K562 (cell line): ENCODE measurements at places on chromosomes 16 and 17.

GRCh38 chr17:18224387-18225120 is 881 bp upstream of the LLGL1 start:
- DNase-seq, result peak; percentile 21

- DNase-seq, result no peak
Observed at GRCh38 chr16:60225541-60225940, 1491.4 kb upstream of the GOT2 start.

GRCh38 chr17:27853091-27853490 is 40.1 kb downstream of the LYRM9 start:
- no peak for DNase-seq

GRCh38 chr16:55333684-55334083 is 9.7 kb downstream of the IRX6 start:
- DNase-seq, result no peak

- no peak for DNase-seq
Observed at GRCh38 chr16:47826070-47826469, 329.7 kb downstream of the ABCC12 start.

DNA sequence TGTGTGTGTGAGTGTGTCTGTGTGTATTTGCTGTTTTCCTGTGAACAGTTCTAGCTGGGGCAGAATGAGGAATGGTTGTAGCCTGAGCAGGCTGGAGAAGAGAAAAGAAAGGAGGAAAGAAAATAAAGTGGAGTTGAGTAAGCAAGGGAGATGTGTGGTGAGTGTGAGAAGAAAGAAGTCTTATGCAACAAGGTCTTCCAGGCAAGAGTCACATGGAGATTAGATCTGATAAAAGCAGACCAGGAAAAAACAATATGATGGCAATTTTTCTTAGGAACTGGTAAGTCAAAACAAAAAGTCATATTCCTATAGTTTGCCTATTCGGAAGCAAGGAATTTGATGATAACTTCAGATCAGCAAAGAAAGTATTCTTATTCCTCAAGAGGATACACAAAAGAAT is 125.0 kb downstream of the HS3ST3A1 start:
- DNase-seq, result no peak

GRCh38 chr16:73545755-73546154 is 497.8 kb upstream of the ZFHX3 start:
- DNase-seq, result no peak

DNA sequence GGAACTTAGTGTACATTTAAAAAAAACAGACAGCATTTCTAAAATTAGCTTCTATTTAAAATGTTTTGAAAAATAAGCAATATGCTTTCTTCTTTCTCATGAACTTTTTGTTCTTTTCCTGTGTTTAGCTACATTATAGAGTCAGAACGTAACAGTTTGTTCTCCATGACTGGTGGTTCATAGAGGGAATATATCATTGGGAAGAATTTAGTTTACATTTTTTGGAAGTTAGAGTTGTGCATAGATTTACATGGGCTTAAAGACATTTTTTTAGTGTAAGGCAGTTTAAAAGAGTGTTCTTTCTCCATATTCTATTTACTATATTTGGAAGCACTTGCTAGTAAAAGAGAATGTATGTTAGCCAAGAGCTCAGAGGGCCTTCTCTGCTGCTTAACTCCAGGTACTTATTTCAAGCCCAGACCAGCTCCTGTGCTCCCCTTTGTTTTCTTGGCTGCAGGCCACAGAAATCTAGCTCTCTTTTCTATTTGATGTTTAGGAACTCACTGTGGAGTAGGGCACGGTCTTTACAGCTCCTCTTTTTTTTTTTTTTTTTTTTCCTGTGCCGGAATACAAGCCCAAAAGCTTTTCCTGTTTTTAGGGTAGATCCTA is 20.2 kb downstream of the AP2B1 start:
- no peak for DNase-seq

- DNase-seq, result peak; percentile 6
Observed at GRCh38 chr17:81656118-81656743, at the start of gene PDE6G. PDE6G (minus strand) TSS chr17:81656542; CDS start chr17:81653305, 3,237 bp downstream.

GRCh38 chr16:89363621-89364393 is 126.6 kb downstream of the ANKRD11 start:
- DNase-seq, result peak; percentile 52

- DNase-seq, result peak; percentile 2
Observed at GRCh38 chr17:2690165-2691068, 21.1 kb downstream of the CLUH start.

DNA sequence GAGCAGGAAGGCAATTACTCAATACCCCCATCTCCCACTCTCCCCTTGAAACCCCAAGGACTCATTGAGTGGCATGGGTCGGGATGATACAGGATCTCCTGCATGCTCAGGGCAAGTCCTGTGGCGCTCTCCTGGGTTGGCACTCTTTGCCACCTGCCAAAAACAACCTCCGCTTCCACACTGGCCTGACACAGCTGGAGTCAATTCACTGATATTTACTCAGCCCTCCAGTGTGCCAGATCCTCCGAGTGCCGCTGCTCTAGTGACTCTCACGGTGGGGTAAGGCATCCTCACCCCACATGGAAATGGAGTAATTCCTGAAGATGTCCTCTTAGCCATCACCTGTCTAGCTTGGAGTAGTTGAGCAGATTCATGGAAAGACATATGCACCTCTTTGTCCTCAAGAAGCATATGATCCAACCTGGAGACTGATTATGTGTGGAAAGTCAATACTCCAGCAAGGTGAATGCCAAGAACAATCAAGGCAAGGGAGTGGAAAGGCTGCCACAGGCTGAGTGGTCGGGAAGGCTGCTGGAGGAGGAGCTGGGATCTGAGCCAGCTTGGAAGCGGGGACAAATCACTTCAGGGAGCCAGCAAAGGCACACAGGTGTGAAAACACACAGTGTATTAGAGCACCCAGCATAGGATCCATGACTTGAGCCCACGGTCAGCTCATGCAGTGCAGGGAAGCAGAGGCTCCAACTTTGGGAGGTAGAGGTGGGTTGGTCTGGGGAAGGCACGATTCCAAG is 12.6 kb upstream of the GOSR2 start:
- DNase-seq, result no peak

DNA sequence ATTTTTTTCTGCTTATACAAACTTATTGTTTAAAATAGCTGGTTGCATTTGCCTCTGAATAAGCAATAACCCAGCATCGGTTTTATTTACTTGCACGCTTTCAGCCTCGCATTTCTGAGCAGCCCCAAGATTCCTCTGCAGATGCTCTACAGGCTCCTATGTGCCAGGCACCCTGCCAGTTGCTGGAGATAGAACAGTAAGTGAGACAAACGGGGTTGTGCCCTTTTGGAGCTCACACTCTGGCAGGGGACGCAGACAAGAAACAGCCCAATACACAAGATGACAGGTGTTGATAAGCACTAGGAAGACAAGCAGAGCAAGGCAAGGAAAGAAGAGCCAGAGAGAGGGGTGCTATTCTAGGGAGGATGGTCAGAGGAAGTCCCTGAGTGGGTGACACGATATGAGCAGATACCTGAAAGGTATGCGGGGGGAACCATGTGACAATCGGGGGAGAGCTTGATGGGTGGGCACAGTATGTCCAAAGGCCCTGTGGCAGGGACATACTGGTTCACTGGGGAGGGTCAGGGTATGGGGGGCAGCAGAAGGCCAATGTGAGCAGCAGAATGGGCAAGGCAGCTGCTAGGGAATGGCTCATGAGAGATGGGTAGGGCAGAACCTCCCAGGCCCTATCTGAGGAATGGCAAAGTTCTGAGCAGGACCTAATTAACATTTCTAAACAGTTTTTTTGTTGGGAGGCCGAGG is 18.7 kb upstream of the ADORA2B start:
- no peak for DNase-seq

DNA sequence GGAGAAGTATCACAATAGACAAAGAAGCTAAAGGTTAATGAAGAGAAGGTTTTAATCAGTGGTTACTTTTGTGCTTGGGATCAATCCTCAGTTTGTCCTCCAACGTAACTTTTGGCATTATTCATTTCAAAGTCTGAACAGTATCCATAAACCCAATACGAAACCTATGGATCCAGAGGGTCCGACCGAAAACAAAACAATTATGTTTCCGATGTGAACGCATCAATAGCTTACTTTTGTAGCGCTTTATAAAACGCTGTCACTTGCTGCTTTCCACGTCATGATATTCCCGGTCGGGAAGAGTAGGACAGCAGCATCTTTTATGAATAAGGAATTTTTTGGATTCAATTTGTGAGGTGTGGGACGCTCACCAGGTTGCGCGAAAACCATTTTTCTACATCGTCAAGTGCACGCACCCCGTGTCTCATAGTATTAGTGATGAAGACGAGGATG is 383.8 kb downstream of the ZFHX3 start:
- DNase-seq, result no peak

DNA sequence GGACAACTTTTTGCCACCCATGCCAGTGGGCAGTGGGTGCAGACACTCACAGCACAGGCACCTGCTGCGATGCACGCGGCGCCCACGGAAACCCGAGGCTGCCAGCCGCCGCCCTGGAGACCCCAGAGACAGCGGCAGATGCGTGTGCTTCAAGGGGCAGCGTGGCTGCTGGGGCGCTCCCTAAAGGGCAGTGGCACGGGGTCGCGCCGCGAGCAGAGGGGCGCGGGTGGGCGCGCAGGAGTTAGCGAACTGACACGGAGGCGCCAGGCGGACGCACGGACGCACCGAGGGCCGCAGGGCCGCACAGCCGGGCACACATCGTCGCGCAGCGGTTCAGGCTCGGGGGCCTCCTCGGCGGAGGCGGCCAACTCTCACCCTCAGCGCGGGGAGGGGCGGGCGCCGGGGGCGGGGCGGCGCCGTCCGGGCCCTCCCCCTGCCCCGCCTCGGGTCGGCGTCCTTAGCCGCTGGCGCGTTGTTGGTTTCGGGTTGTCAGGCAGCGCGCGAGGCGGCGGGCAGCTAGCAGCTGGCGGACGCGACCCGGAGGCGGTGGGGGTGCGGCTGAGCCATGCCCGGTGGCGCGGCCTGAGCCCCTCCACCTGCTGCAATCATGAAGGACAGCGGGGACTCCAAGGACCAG is at the start of gene KIF19:
KIF19 (plus strand) TSS at position 484 of the 637 bp plus-strand sequence; CDS start at position 608, 124 bp downstream.
- peak; percentile 94 for DNase-seq

DNA sequence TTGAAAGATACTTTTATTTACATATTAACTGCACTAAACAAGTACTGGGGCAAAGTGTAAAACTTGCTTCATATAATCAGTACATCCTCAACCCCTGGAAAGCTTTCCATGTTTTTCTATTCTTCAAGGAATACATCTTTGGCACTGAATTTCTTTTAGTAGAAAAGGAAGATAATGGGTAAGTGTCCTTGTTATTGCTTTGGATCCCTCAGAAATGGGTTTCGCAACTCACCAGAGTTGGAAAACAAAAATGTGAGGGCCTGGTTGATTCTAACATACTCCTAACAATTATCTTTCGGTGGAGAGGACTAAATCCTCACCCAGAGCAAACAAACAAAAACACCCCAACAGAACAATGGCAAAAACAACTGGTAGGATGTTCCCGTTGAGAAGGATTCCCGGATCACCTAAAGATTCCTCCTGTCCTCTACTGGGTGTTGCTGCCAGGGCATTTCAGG is 120.4 kb downstream of the PARN start:
- no peak for DNase-seq

- no peak for DNase-seq
Observed at GRCh38 chr17:62597920-62598319, 29.6 kb upstream of the MRC2 start.

- no peak for DNase-seq
Observed at GRCh38 chr17:36730857-36731490, 129.6 kb downstream of the MRM1 start.

- no peak for DNase-seq
Observed at GRCh38 chr16:75257886-75258806, 6.7 kb upstream of the BCAR1 start.

GRCh38 chr17:78241277-78242023 is 10.0 kb downstream of the TMEM235 start:
- peak; percentile 78 for DNase-seq
